ENCODE measurements at places on chromosomes 3 and 15.
A peak's percentile ranks its signal among the peaks of the same experiment; 100 is the strongest.

DNA sequence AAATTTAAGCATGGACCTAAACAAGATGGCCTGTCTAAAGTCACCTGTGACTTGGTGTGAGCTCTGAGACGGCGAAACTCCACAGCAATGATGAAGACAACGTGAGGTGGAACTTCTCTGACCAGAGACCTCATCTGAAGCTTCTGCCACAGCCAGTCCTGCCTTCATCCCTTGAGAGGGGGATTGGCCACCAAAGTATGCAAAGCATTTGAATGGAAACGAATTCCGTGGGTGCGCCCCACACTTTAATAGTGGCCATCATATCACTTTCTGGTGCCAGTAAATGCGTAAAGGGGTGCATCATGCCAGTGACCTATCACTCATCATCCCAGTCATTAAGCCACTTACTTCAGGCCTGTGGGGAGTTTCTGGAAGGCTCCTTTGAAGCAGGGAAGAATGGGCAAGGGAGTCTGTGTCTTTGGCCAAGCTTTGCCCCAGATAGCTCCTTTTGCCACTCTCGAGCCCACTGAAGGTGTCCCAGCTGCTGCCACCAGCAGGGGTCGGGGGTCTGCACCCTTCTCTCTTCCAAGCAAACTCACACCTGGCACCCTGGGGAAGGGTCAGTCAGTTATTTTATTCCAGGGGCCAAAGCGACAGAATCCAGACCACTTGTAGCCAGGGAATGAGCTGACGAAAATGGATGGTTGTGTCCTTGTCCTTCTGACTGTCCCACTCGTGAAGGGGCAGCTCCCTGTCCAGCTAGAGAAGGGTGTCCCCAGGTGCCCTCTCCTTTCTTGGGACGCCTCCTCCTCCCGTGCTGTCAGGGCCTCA, 17.7 kb downstream of the MUC20 start:
- DNase-seq = no peak
- no peaks in the 10 kb centered on the region for H3K4me1 ChIP-seq
- H3K27ac ChIP-seq = no peak overlapping the region

DNA sequence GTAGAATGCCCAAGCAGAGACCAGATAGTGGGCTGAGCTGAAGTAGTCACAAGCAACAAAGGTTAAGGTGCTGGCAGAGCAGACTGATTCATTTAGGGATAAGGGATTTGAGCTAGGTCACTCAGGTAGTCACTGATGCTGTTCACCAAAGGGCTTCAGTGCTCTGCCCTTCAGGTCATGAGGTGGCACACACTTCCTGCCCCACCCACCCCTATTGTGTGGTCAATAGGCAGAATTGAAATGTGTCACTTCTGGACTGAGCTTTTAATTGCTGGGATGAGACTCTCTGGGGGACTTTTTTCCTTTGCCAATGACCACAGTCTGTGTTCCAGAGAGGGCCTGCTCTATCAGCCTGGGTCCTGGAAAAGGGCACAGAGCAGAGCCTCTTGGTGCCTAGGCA, 2.9 kb upstream of the DIS3L start:
- no peak overlapping the region for H3K4me3 ChIP-seq
- peaks cover 40% of the 10 kb centered on the region for H3K4me1 ChIP-seq
- peaks cover 2% of the 10 kb centered on the region for H3K36me3 ChIP-seq
- H3K27ac ChIP-seq = peak overlapping the region; percentile 49
- peak; percentile 30 for DNase-seq

GRCh38 chr15:92316586-92317295, 76.9 kb upstream of the ST8SIA2 start:
- H3K36me3 ChIP-seq = no peaks in the 10 kb centered on the region
- H3K27ac ChIP-seq = no peak overlapping the region
- H3K27me3 ChIP-seq = peaks cover 13% of the 10 kb centered on the region
- H3K4me1 ChIP-seq = no peaks in the 10 kb centered on the region

DNA sequence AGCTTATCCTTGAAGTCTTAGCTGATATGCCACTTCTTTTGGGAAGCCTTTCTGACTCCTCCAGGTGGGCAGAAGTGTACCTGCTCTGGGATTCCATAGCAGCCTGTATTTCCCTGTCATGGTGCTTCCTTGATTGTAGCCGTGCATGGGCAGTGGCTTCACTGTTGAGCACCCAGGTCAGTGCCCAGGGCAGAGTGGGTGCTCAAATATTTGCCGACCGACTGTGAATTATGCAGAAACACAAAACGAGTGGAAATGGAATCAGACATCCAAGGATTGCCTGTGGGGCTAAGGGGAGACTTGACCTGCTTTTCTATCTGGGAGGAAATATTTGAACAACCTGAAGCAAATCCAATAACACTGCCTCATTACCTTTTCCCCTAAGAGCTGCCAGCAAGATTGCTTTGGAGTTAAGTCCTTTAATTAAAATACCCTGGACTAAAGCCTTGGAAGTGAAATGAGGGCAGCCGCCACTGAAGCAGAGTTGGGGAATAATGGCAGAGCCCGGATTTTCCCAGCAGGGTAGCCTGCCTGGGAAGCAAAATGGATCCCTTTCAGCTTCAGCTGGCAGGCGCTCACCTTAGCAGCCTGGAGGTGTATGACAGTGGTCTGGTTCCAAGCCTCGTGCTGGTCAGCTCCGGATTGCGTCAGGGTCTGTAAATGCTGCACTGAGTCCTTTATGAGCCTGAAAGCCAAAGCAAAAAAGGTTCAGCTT, 14.9 kb downstream of the ACOX2 start:
- no peak overlapping the region for H3K4me3 ChIP-seq
- H3K27ac ChIP-seq = no peak overlapping the region
- peaks cover 6% of the 10 kb centered on the region for H3K27me3 ChIP-seq
- DNase-seq = no peak
- H3K36me3 ChIP-seq = no peaks in the 10 kb centered on the region

- no peak for DNase-seq
- no peak overlapping the region for H3K27ac ChIP-seq
- no peaks in the 10 kb centered on the region for H3K4me1 ChIP-seq
- no peaks in the 10 kb centered on the region for H3K36me3 ChIP-seq
- no peak overlapping the region for H3K4me3 ChIP-seq
Observed at GRCh38 chr15:69980341-69981059, 117.2 kb downstream of the TLE3 start.

GRCh38 chr3:194871143-194871863, 185.6 kb downstream of the FAM43A start:
- DNase-seq = no peak
- H3K4me3 ChIP-seq = no peak overlapping the region
- H3K36me3 ChIP-seq = no peaks in the 10 kb centered on the region
- no peak overlapping the region for H3K27ac ChIP-seq
- H3K27me3 ChIP-seq = peaks cover 22% of the 10 kb centered on the region

DNA sequence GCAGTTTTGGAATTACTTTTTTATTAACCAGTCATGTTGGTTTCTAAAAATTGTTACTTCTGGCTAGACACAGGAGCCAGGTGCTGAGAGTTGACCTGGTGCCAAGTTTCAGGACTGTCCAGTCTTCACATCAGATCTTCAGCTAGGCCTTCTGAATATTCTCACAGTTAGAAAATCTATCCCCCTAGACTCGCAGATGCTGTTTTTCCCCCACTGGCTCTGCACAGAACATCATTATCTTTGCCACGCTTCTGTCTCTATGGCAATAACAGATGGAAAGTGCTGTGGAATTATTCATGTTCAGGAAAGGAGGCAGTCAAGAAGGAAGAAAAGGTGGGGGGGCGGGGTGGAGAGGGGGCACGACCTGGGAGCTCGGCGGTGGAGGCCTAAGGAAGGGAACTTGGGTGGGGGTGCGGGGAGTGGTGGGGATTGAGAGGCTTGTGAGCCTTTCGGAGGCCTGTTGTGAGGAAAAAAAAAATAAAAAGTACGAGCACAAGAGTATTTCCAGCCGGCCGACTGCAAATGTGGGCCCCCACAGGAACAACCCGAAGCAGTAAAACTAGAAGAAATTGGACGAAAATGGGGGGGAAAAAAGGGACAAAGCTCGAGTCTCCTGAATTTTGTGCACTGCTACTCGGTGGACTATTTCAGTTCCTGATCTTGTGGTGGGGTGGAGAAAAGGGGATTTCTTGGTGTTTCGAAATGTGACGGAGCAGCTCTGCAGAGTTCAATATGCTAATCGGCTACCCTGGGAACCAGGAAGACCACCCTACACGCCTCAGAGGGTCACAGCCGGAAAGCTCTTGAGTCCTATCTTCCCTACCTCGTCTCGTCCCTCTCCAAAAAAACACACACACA, 1.5 kb upstream of the SKIL start:
- no peak for DNase-seq
- peaks cover 35% of the 10 kb centered on the region for H3K4me1 ChIP-seq
- peak overlapping the region; percentile 77 for H3K27ac ChIP-seq
- peaks cover 20% of the 10 kb centered on the region for H3K36me3 ChIP-seq

- no peak for DNase-seq
- no peak overlapping the region for H3K4me3 ChIP-seq
- H3K4me1 ChIP-seq = no peaks in the 10 kb centered on the region
- peaks cover 41% of the 10 kb centered on the region for H3K27me3 ChIP-seq
Observed at GRCh38 chr3:127975153-127976029, 60.4 kb downstream of the KBTBD12 start.

DNA sequence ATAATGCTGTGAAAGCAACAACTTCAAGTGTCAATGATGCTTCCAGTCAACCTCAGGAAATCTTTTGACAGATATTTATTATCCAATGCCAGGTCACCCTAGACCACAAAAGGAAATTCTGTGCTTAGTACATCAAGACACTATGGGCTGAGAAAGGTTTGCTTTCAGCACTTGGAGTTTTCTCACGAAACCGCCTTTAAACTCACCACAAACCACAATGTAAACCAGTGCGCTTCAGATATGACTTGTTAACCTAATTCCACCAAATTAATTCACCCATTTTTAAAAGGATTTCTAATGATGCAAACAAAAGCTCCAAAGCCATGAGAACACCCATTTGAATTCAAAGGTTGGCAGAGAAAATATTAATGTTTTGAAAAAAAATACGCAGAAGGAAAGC, 292.9 kb upstream of the NR2F2 start:
- H3K27ac ChIP-seq = no peak overlapping the region
- H3K27me3 ChIP-seq = peaks cover 47% of the 10 kb centered on the region
- no peak overlapping the region for H3K4me3 ChIP-seq
- H3K4me1 ChIP-seq = peaks cover 10% of the 10 kb centered on the region

DNA sequence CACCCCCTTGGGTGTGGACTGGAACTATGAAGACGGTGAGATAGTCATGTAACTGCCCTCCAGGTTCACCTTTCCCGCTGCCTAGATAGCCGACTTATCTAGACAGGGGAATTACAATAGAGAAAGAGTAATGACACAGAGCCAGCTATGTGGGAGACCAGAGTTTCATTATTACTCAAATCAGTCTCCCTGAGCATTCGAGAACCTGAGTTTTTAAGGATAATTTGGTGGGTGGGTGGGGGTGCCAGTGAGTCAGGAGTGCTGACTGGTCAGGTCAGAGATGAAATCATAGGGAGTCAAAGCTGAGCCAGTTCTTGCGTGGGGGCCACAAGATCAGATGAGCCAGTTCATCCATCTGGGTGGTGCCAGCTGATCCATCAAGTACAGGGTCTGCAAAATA, 19.7 kb upstream of the DNAJC19 start:
- no peaks in the 10 kb centered on the region for H3K27me3 ChIP-seq
- no peak overlapping the region for H3K4me3 ChIP-seq
- H3K4me1 ChIP-seq = no peaks in the 10 kb centered on the region
- H3K27ac ChIP-seq = no peak overlapping the region

- peaks cover 32% of the 10 kb centered on the region for H3K4me1 ChIP-seq
- H3K27ac ChIP-seq = peak overlapping the region; percentile 37
- H3K4me3 ChIP-seq = no peak overlapping the region
- no peak for DNase-seq
Observed at GRCh38 chr15:58731756-58732535, 17.6 kb downstream of the ADAM10 start.

DNA sequence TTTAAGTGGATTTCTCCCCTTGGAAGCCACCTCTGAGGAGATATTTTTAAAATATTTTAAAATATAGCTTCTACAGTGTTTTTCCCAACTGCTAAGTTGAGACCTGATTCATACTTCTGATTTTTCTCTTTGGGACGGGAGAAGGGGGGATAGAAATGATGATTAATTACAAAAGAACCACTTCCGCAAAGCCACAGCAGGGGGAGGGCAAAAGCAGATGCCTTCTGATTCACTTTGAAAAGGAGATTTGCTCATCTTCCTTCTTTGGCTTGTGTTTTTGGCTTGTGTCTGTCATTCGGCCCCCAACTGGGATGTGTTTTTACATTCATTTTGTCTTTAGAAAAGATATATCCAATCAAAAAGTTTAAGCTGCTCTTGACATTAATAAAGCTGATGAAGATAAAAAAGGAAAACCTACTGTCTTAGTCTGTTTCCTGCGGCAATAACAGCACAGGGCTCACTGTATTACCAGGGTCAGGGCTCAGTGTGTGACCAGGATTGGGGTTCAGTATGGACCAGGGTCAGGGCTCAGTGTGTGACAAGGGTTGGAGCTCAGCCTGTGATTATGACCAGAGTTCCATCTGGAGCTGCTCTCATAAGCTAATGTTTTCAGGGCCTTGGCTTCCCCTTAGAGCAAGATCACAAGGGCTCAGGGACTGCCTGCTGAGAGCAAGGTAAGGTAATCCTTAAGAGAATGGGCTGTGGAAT, 223.2 kb downstream of the MTHFS start:
- H3K36me3 ChIP-seq = no peaks in the 10 kb centered on the region
- H3K27ac ChIP-seq = no peak overlapping the region
- no peak overlapping the region for H3K4me3 ChIP-seq
- no peaks in the 10 kb centered on the region for H3K4me1 ChIP-seq

GRCh38 chr3:189143771-189144170, 28.0 kb upstream of the TPRG1 start:
- no peak for DNase-seq
- H3K27ac ChIP-seq = no peak overlapping the region
- H3K36me3 ChIP-seq = no peaks in the 10 kb centered on the region
- H3K27me3 ChIP-seq = peaks cover 7% of the 10 kb centered on the region

DNA sequence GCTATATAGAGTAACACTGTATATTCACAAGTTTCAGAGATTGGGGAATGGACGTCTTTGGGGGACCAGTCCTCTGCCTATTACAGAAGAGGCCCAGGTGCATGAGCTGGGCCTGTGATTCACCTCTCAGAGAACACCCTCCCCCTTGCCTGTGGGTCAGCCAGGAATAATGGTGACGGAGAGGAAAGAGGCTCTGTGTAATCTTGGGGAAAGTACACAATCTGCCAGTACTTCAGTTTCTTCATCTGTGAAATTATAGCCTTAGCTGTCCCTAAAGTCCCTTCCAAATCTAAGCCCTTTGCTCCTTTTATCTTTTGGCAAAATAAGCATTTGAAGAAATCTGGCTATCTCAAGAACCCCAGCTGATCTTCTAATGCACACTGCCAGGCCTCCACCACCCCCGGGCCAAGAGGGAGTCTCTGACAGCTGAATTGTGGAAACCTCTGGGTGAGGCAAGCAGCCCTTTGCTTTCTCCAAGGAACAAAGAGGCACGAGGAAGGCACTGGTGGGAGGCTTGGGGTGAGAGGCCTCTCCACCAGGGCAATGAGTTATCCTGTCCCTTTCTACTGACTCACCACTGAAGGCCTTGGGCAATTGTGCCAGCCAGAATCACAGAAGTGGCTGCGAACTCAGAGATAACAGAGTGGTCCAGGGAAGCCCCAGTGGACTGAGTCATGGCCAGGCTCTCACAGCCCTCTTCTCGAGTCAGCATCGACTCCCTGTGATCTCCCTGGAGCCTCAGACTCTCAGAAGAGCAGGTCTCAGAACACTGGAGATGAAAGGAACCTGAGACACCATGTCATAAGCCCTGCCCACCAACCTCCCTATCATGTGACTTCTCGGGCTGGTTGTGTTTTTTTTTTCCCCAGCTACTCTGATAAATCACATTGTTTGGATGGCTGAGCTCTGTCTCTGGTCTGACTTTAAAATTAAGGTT, 31.8 kb downstream of the CCNL1 start:
- H3K27me3 ChIP-seq = no peaks in the 10 kb centered on the region
- H3K4me3 ChIP-seq = peak overlapping the region; percentile 29
- peak; percentile 80 for DNase-seq
- H3K27ac ChIP-seq = peak overlapping the region; percentile 98
- peaks cover 63% of the 10 kb centered on the region for H3K4me1 ChIP-seq
- peaks cover 3% of the 10 kb centered on the region for H3K36me3 ChIP-seq

All from activated naive CD4-positive, alpha-beta T cell treated with anti-CD3 and anti-CD28 coated beads, Interleukin-2, amount 10 ng/mL, durations not matched to agents 7 days and 5 days (primary cell).